Activated effector memory CD4-positive, alpha-beta T cell treated with Interleukin-2 at 50 U/mL for 16 hours (primary cell): ENCODE measurements at places on chromosomes 7 and 10.

DNA sequence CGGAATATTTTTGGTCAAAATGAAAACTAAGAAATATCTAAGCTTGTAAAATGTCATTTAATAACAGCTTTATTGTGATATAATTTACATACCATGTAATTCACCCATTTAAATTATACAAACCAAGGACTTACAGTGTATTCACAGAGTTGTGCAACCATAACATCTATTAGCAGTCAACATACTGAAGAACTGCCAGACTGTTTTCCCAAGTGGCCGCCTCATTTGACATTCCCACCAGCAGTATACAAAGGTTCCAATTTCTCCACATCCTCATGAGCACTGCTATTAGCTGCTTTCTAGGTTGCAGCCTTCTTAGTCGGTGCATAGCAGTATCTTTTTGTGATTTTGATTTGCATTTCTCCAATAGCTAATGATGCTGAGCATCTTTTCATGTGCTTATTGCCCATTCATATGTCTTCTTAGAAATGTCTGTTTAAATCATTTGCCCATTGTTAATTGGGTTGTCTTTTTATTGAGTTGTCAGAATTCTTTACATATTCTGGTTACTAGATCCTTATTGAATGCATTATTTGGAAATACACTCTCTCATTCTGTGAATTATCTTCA lies 153.0 kb upstream of the FGFR2 start:
- no peak for DNase-seq

- peak; percentile 59 for DNase-seq
These were observed 76.9 kb downstream of the RNF216 start for GRCh38 chr7:5704534-5704922.

GRCh38 chr10:246431-246830 lies 111.2 kb downstream of the ZMYND11 start:
- no peak for DNase-seq

DNA sequence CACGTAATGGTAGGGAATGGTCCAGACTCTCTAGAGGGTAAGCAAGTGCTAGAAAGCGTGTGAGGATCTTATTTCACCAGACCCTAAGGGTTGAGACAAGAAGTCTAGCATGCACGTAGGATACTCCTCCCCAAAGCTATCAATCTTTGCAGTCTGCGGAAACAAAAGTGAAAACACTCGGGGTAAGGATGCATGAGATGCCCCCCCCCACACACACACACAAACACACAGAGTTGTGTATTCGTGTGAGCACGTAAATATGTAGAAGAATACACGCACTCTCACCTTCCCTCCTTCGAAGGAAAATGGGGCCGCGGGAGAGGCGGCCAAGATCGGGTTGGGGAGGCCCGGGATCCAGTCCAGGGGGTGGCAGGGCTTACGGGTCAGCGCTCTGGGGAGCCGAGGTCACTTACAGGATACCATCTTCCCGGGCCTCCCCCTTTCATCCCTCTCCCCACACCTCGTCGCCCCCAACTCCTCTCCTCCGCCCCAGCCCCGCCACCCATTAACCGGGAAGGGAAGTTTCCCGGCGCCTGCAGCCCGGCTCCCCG lies 455 bp downstream of the CUL2 start:
- peak; percentile 0 for DNase-seq

DNA sequence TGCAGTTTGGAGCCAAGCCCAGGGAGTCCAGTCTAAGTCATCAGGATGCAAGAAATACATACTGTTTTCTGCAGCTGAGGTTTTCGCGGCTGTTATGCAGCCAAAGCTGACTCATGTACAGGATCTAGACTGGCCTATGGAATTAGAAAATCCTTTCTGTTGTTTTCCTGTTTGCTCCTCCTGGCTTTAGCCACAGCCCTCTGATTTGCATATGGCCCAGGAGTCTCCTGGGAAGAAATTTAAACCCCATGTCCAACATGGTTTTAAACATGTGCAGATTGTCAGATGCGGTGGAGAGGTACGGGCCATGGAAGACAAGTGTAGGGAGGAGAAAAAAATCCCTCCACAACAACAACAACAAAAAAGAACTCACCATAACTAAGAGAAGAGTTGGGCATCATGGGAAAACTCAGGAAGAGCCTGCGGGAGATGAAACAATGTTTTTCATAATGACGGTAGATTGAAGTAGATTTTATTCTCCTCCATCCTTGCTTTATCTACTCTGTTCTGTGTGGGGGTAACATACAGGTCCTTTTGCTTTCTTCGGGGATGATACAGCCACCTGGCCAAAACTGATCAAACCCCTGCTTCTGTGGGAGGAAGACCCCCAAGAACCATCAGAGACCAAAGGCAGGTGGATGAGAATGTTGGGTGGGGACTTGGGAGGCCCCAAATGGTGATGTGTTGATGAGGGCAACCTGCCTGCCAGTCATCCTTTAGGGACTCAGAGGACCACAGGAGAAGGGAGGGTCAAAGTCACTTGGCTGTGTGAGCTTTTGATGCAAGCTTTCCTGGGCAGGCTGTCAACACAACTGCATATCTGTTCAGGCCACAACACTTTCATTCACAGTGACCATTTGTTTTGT lies 29.8 kb upstream of the GNA12 start:
- no peak for DNase-seq

GRCh38 chr10:119199231-119199992 lies 8.0 kb upstream of the GRK5 start:
- no peak for DNase-seq

GRCh38 chr7:1579481-1580421 lies 9.9 kb upstream of the PSMG3 start:
- peak; percentile 52 for DNase-seq
